D341Med (cell line): ENCODE measurements at places on chromosomes 16 and 17.

DNA sequence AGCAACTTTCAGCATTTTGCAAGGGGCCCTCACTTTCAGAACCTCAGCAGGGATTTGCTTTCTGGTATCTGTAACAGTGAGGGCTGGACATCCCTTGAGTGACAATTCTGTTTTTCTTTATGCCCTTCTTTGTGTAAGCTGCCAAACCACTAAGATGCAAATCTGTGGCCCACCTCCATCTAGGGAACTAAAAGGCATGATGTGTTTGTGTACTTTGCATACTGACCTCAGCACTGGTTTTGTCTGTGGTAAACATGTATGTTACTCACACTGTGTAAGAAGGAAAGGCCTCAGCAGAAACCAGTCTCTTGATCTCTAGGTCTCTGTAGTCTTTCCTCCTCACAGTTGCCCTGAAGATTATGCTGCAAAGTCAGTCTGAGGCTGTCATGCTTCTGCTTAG lies 396.6 kb upstream of the DYNLRB2 start:
- DNase-seq: no peak

DNA sequence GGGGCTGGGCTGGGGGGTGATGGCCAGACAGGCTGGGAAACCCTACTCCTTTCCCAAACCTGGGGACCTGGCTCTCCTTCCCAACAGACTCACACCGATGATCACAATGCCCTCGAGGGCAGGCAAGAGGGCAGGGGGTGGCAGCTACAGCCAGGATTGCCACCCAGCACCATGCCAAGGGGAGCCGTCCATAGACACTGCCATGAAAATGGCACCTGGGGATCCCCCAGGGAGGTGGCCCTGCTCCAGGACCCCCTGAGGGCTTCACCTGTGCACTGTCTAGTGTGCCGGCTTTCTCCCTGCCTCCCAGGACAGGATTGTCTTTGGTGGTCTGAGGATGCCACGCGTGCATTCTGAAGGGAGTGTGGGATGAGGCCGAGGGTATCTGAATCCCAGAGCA lies 24.6 kb downstream of the RPH3AL start:
- no peak for DNase-seq

- no peak for DNase-seq
These were observed 10.8 kb downstream of the LYRM1 start for GRCh38 chr16:20911361-20911760.

DNA sequence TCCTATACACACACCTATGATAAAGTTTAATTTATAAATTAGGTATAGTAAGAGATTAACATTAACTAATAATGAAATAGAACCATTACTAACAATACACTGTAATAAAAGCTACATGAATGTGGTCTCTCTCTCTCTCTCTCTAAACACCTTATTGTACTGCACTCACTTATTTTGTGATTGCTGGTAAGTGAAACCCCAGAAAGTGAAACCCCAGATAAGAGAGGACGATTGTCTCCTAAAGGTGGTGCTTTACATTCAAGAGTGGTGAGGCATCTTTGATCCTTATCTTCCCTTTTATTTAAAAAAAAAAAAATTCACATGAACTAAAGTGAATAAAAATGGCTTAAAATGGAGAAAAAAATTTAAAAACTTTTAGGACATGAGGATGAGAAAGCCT lies 80.1 kb upstream of the TRAP1 start:
- no peak for DNase-seq

DNA sequence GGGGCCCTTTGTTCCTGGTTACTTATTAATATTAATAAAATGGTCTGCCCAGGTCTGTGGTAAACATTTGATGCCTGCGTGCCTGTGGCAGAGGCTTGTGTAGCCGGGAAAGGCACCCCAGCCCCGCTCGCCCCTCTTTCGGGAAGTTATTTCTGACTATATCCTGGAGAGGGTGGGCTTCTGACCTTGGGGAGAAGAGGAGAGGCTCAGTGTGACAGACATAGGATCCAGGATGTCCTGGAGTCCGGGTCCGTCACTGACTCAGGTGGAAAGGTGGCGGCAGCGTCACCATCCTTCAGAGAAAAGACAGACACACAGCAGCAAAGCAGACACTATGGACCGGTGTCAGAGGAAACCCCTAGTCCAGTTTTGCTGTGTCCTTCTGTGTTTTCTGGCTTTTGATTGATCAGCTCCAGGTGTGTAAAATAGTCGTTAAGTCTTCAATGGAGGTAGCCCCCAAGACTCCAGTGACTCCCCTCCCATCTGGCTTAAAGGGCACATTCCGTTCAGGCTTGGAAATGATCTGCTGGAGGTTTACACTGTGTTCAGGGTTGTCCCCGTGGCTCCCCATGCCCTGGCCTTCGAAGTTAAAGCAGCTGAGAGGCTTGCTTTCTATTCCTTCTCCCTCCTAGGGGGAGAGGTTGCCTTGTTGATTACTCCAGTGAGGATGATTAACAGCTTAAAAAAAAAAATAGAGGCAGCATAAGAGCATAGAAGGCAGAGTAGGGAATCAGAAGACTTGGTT lies 81.6 kb downstream of the CCDC182 start:
- DNase-seq: no peak
